ENCODE measurements at places on chromosomes 13 and 19.

DNA sequence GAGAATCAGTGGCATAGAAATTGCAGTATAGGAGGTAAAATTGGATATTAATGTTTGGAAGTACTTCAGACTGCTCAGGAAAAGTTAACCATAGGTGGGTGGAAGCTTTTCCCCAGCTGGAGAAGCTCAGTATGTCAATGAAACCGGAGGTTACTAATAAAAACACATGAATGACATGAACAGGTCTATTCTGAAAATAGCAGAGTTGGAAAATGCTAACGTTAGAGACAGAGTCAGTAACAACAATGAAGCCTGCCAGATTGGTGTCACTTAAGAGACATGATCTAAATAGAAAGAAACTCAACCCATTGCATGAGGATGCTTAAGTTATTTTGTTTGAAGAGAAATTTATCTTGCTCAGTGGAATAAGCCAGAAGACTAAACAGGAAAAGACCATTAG, 364.5 kb downstream of the DNAJC15 start:
- no peak for DNase-seq

GRCh38 chr19:2492870-2493269, 16.9 kb downstream of the GADD45B start:
- no peak for DNase-seq

DNA sequence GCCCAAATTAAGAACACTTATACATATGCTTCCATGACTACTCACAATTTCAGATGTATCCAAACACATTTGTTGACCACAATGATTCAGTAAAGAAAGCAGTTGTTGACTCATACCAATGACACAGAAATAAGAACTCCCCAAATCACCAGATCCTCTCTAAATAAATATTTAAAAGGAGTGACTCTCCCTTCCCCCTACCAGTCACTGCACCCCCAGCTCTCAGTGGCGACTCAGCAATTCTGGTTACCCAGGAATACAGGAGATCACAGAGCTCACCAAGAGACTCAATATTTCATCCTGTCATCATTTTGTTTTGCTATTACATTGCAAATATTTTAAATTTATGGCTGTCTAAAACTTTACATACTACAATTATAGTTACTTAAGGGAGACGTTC, 131.5 kb downstream of the RGCC start:
- no peak for DNase-seq

DNA sequence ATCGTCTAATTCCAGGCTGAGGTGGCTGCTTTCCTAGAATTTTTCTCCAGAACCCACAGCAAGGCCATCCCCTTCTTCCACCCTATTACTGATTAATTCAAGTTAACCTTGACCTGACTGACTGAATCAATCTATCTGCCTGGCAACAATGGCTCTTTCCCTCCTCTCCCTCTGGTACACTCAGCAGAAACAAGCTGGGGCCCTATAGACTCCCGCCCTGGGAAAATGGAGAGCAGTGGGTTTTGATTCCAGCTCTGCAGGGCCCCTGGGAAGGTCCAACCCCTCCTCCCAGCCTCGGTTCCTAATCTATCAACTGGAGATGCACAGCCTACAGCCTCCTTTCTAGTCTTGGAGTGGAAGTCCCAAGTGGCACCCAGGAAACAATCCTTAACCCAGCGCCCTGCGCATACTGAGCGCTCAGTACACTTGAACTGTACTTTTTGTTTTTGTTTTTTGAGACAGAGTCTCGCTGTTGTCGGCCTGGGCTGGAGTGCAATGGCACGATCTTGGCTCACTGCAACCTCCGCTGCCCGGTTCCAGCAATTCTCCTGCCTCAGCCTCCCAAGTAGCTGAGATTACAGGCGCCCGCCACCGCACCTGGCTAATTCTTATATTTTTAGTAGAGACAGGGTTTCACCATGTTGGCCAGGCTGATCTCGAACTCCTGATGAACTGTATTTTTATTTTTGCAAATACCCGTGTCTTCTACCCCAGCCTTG, 5.2 kb upstream of the C3 start:
- DNase-seq: no peak

- no peak for DNase-seq
Observed at GRCh38 chr13:66794340-66795031, 435.6 kb downstream of the PCDH9 start.

DNA sequence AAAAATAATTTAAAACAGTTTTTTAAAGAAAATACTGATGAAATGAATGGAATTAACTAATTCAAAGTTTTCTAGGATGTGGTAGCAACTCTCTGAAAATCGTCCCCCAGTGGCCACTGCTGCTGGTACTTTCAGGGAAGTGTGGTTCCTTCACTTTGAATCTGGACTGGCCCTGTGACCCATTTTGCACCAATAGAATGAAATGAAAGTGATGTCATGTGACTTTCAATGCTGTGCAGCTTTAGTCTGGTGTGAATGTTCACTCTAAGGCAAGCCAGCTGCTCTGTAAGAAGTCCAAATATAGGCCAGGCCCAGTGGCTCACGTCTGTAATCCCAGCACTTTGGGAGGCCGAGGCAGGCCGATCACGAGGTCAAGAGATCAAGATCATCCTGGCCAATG, 26.4 kb upstream of the HNRNPA1L2 start:
- no peak for DNase-seq

- no peak for DNase-seq
Observed at GRCh38 chr13:59745392-59745788, 418.3 kb downstream of the DIAPH3 start.

DNA sequence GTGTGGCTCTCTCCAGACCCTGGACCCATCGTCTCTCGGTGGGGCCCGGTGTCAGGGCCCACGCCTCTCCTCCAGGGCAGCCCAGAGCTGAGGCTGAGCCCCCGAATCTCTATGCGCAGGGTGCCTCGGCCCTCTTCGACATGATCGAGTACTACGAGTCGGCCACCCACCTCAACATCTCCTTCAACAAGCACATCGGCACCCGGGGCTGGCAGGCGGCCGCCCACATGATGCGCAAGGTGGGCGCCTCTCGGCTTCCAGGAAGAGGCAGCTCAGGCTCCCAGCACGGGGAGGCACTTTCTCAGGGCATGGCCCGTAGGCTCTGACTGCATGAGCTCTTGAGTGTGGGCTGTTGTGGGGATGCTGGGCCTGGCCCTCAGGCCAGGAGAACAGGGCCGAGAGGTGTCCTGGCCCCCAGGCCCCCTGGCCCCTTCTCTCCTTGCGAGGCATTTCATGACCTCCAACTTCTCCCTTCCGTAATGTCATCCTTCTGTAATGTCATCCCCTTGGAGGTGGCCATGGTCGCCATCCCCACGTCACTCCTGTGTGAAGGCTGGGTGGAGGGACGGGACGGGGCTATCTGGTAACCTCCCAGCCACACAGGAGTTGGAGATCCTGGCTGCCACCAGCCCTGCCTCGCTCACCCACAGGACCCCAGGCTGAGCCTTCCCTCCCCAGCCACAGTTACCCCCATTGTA, 19.4 kb downstream of the NKPD1 start:
- DNase-seq: no peak

- DNase-seq: no peak
Observed at GRCh38 chr13:95564733-95565291, 12.3 kb downstream of the CLDN10 start.

GRCh38 chr13:35483761-35484160, 7.3 kb upstream of the MAB21L1 start:
- DNase-seq: no peak

GRCh38 chr19:54665530-54665929, 2.7 kb downstream of the LILRB4 start:
- no peak for DNase-seq

- DNase-seq: no peak
Observed at GRCh38 chr13:65036999-65037398, 2193.1 kb downstream of the PCDH9 start.

GRCh38 chr19:57406516-57407123, 4.3 kb upstream of the ZNF17 start:
- peak; percentile 51 for DNase-seq

- DNase-seq: no peak
Observed at GRCh38 chr19:2719920-2720776, 1.0 kb downstream of the DIRAS1 start.

- DNase-seq: no peak
Observed at GRCh38 chr19:42469311-42470235, 26.8 kb upstream of the CXCL17 start.

GRCh38 chr13:34028496-34029442, 210.8 kb downstream of the RFC3 start:
- DNase-seq: no peak

GRCh38 chr19:49677901-49678674, 1.0 kb downstream of the PRMT1 start:
- DNase-seq: peak; percentile 48

GRCh38 chr13:98487522-98487921, 89.4 kb downstream of the STK24 start:
- no peak for DNase-seq

DNA sequence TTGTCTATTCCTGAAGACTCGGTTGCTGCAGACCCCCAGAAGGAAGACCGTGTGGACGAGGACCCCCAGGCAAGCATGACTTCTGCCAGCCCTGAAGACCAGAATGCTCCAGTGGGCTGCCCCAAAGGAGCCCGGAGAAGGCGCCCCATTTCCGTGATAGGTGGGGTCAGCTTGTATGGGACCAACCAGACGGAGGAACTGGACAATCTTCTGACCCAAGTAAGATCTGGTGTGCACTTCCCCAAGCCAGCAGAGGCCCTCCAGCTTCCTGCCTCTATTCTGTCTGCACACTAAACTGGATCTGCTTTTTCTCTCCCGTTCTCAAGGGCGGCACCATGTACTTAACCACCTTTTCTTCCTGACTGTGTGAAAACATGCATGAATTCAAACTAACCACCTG, 59.8 kb upstream of the C1QTNF9 start:
- DNase-seq: no peak

DNA sequence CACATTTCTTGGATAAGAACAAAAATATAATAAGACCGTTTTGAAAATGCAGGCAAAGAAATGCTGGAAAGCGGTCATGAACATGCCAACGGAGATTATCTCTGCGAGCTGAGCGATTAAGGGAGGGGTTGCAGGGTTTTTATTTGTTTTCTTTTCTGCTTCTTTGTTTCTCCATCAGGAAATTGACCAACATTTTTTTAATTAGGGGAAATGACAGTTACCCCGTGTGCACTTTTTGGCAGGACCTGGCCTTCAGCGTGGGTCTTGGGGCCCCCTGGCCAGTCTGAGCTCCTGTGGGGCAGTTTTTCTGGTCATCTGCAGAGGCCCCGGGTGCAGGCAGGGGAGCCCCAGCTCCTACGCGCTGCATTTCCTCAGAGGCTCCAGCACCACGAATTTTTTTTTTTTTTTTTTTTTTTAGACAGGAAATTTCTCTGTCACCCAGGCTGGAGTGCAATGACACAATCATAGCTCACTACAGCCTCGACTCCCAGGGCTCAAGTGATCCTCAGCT, 31.3 kb upstream of the HOMER3 start:
- no peak for DNase-seq

- no peak for DNase-seq
Observed at GRCh38 chr13:26941345-26942174, 181.0 kb upstream of the GPR12 start.

- peak; percentile 73 for DNase-seq
Observed at GRCh38 chr13:112873851-112874750, 94.9 kb upstream of the MCF2L start.

GRCh38 chr13:21670883-21671619, at the start of gene FGF9:
FGF9 (plus strand) TSS chr13:21671073; CDS start chr13:21671913, 840 bp downstream.
- DNase-seq: peak; percentile 89

GRCh38 chr13:29125934-29126424, 305.8 kb downstream of the MTUS2 start:
- no peak for DNase-seq

DNA sequence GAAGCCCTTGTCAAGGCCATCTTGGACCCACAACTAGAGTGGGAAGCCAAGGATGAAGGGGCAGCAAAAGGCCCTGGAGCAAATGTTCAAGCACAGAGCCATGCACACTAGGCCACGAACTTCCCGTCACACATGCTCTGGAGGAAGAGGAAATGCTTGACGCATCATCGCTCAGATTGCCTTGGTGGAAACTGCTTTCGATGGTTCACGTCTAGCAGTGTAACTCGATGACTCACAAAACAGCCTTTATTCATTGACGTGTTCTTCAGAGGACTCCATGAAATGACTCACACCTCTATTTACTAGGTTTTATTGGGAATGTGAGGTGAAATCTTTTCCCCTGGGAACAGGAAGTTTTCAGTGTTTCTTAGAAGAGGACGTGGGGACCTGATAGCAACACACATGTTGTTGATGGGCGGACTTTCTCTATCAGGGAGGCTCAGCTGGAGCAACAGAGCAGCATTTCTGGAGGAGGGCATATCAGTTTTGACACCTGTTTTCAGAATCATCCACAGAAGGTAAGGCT, 79.8 kb upstream of the FLT1 start:
- no peak for DNase-seq

GRCh38 chr13:44652168-44652567, 76.0 kb upstream of the TSC22D1 start:
- no peak for DNase-seq

GRCh38 chr13:41823476-41823875, 137.4 kb downstream of the VWA8 start:
- DNase-seq: no peak

DNA sequence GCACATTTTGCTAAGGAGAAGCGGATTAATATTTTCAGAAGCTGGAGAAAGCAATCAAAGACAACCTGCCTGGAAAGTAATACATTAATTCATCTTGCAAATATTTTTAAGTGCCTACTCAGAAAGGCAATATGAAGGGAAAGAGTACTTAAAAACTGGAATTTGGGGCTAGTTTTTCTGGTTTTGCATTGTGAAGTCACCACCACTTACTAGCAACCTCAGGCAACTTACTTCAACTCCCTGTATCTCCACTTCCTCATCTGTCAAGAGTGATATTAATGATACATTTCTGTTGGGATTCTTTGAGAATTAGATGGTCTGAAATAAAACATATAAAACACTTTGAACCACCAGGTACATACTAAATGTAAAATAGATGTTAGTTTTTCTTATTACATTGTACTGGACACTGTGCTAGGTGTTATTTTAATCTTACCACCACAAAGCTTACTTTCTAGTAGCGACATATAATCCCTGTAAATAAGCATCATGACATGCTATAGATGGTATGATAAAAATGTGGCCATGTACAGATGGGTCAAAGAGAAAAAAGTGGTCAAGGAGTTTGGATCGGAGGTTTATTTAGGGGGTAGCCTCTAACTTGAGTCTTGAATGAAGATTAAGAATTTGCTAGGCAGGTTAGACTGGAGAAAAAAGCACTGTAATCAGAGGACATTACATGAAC, 101.2 kb downstream of the SPRY2 start:
- no peak for DNase-seq

- DNase-seq: no peak
Observed at GRCh38 chr19:34539396-34539795, 57.8 kb downstream of the WTIP start.

DNA sequence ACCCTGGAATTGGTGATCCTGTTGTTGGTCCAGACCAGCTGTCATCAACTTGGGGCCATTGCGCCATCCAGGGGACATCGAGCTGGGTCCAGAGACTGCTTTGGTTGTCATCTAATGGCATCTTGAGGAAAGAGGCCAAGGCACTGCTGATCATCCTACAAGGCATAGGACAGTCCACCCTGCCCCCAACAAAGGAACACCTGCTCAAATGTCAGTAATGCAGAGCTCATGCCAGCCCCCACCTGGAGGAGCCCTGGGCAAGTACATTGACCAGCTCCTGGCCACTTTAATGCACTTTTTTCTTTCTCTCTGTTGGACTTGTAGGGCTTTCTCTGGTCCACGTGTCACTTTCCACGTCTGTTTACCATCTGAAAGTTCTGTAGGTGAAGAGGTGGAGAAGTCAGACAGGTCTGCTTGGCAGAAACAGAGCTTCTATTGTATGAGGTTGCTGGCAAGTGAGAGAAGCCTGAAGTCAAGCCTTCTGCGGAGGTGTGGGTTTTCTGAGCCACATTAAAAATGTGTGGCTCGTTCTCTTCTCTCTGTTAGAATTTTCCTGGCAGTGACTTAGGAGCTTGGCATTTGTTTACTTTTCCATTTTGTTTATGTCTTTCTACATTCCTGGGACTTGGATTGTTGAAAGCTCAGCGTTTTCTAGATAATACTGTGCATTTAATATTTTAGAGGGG, 124.0 kb upstream of the RNF113B start:
- DNase-seq: peak; percentile 30
